ENCODE measurements at places on chromosomes 11 and 22.

DNA sequence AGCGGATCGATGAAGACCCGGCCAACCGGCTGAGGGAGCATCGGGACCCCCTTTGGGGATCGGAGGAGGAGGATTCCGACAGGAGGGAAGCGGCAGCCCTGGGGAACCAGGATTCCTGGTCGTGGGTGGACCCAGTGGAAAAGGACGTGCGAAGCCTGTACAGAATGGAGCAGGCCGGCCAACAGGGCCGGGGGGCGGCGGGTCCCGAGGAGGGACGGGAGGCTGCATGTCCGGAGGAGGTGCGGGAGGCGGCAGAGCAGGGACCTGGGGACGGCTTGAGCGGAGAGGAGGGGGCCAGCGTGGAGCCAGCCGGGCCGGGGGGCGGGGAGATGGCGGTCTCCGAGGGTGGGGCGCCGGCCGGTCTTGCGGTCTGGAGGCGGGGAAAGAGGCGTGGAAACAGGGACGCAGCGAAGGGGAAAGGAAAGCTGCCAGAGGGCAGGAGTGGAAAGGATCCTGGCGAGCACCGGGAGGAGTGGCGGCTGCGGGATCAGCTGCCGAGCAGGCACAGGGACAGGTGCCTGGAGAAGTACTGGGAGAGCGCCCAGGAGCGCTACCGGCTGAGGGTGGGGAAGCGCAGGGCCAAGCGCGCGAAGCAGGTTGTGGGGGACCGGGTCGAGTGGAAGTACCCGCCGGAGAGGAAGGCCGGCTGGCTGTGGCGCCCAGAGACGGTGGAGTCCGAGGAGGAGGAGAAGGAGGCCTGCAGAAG is at the start of gene ANO5:
Gene ANO5, plus strand, starts transcription at position 444 of the 706 bp plus-strand sequence. CDS start 408 bp downstream, outside the sequence.
- no peak for DNase-seq

GRCh38 chr22:43289976-43290721 is 53.0 kb downstream of the SCUBE1 start:
- DNase-seq = peak; percentile 26

DNA sequence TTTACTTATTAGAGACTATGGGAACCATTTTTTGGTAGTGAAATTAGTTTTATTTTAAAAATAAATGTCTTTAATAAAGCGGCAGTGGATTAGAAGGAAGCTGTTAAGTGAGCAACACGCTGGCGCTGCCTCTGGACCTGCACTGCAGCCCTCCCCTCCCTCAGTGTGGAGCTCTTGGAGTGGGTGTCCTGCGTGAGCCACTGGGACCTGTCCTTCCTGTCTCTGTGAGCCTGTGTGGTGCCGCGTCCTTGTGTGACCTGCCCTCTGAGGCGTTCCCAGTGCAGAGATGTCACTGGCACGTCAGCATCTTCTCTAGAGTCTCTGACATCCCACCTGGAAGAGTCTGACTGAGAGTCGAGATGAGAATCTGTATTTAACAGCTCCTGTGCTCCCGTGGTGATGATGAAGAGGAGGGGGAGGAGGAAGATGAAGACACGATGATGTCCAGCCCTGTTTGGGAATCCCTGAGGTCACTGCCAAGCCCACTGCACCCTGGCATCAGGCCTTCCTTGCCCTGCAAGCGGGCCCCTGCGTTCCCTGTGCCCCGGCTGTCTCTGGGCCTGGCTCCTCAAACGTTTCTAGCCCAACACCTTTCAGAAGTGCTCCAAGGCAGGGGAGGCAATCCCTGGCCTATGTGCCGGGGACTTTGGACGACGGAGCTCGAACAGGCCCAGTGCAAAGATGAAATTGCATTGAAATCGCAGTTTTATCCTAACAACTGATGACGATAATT is 271.8 kb downstream of the TBC1D22A start:
- DNase-seq = no peak

DNA sequence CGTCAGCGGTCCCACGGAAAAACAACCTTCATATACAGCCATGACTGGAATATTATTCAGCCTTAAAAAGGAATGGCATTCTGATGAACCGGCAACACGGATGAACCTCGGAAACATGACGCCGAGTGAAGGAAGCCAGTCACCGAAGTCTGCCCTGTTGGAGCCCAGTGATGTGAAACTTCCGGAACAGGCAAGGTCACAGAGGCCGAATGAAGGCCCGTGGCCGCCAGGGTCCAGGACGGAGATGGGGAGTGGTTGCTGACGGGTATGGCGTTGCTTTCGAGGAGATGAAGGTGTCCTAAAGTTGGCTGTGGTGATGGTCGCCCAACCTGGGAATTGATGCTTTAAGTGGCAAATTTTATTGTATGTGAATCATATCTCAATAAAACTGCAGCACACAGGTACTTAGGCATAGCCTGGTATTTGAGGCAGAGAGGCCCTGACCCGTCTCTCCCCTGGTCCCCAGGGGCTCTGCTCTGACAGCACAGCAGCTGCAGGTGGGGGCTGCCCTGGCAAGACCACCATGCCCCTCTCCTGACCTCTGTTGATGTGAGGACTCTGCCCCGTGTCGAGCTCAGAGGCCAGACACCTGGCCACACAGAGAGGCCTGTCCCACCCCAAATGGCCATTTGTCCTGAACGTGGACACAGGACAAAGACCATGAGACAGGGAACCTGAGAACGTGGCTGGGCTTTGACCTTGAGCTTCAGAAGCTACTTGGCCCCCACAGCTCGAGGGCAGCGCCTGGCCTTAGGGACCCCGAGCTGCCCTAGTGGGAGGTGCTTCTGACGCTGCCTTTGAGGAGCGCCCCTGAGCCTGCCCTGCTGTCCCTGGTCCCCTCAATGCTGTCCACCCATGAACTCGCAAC is 1090.8 kb downstream of the BRD1 start:
- DNase-seq = no peak

GRCh38 chr22:41096391-41096790 is 4.0 kb downstream of the EP300 start:
- DNase-seq = no peak

GRCh38 chr11:100709233-100709957 is 22.3 kb downstream of the ARHGAP42 start:
- DNase-seq = no peak

- no peak for DNase-seq
These were observed 1143.8 kb upstream of the TENM4 start for GRCh38 chr11:80584661-80585060.

DNA sequence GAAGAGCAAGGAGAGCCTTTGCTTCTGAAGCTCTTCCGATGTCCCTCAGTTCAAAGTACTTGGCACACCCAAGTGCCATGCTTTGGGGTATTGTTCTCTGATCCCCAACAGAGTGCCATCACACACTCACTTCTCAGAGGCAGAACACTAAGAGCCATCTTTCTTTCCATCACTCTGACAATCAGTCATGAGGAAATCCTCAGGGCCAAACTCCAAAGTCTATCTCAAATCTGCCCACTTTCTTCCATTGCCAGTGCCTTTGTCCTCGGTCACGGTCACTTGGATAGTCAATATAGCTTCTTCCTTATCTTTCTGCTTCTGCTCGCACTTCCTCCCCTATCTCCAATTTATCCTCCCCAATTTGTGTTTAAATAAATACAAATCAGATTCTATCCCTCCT is 90.9 kb downstream of the ENTHD1 start:
- no peak for DNase-seq

- no peak for DNase-seq
These were observed 465.3 kb downstream of the BRD1 start for GRCh38 chr22:49362211-49362839.

DNA sequence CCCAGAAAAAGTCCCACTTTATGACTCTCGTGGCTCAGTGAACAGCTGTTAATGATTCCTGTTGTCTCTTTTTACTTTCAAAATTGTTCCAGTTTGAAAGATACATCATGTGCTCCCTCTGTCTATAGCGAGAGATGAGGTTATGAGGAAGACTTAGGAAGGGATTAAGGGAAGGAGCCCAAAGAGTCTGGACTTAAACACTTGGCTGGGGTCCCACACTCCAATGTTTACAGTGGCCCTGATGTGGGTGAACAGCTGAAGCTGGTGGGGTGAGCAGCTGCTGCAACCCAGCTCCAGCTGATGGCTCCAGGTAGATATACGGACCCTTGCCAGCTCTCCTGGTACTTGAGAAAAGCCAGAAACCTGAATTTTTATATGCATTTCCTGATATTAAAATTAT is 84.5 kb upstream of the PLET1 start:
- DNase-seq = no peak

- DNase-seq = no peak
These were observed 26.6 kb upstream of the SCN3B start for GRCh38 chr11:123681030-123681429.

GRCh38 chr22:27531782-27532530 is 269.6 kb downstream of the MN1 start:
- no peak for DNase-seq

GRCh38 chr22:48871176-48871840 is 956.4 kb downstream of the BRD1 start:
- no peak for DNase-seq

- no peak for DNase-seq
These were observed 37.5 kb upstream of the LYVE1 start for GRCh38 chr11:10605941-10606381.

- DNase-seq = no peak
These were observed 31.6 kb upstream of the A4GALT start for GRCh38 chr22:42752230-42752746.

GRCh38 chr11:31442086-31442485 is 67.3 kb downstream of the IMMP1L start:
- peak; percentile 84 for DNase-seq
